Midbrain (tissue), 1 donor: ENCODE measurements at places on chromosomes 2 and 18.
A peak's percentile ranks its signal among the peaks of the same experiment; 100 is the strongest.

DNA sequence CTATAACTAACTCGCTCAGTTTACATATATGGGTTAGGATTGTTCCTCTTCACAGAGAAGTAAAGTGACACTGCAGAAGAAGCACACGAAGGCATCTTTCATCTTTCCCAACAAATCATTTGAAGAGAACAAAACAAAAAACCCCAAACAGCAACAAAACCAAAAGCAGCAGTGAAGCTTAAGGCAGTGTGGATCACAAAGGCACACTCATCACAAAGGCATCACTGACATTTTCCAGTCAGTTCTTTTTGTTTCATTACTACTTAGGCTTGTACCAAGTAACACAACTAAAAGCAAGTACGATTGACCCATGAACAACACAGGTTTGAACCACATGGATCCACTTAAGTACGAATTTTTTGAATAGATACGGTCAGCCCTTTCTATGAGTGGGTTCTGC, 75.7 kb downstream of the RNF152 start:
- no peak for DNase-seq

DNA sequence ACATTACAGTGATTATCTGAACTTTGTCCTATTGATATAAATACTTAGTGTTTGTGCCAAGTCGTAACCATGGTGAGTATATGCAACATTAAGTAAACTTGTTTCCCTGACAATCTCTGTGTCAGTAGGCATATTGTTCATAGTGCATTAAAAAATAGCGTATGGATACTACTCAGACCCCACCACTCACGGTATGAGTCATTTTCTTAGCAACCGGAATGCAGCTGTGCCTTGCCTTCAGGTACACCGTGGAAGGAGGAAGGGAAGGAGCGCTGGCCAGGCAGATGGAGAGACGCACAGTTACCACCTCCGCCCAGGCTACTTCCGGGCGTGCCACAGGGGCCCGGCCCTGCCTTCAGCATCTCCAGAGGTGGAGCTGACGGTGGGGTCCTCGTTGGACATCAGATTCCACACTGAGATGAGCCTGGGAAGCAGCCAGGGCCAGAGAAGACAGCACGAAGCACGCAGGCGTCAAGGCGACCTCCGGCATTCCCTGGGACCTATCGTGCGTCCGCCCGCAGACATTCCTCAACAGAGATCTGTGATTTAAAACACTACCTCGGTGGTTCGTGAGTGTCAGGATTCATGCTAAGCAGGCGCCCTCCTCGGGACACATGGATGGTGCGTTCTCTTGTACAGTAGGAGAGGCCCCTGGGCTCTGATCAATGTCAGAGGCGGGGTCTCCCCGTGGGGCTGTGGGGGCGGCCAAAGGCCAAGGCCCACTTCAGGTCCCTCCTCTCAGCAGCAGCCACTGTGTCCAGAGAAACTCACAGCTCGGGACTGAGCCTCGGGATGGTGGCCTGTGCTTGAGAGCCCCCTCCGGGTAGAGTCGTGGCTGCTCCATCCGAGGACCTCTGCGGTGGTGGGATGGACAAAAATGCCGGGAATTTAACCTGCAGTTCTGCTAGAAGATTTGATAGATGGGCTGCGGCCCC, 82.2 kb upstream of the HDAC4 start:
- DNase-seq: no peak

GRCh38 chr2:138470941-138471340, 30.6 kb upstream of the SPOPL start:
- DNase-seq: peak; percentile 43

DNA sequence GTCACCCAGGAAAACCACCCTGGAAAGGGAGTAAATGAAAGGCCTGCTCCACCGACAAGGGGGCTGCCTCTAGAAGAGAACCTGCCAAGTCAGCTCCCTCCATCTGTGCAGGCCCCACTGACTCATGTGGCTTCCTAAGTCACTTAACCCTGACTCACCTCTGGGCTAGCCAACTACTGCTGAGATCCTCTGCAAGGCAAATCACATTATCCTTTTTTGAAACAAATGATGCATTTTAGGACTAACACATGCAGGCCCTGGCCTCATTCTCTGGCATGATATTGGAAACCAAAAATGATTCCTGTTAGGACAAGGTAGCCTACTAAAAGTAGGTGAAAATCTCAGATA, 474.6 kb downstream of the EPHA4 start:
- no peak for DNase-seq

DNA sequence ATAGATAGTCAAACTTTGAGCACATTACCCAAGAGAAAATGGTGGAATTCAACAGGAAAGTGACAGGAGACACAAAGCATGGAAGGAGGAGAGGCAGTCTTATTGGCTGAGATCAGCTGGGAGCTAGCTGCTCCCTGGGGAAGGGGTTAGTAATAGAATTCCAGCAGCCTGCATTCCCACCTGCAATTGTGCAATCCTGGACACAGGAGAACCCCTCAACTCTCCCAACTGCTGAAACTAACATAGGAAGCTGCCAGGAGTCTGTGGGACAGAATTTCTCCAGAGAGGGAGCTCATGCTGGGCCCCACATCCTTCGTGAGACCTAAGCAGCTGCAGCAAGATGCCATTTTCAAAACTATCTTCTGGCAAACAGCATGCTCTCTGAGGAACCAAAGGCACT, 69.8 kb upstream of the ACVR1C start:
- DNase-seq: no peak

DNA sequence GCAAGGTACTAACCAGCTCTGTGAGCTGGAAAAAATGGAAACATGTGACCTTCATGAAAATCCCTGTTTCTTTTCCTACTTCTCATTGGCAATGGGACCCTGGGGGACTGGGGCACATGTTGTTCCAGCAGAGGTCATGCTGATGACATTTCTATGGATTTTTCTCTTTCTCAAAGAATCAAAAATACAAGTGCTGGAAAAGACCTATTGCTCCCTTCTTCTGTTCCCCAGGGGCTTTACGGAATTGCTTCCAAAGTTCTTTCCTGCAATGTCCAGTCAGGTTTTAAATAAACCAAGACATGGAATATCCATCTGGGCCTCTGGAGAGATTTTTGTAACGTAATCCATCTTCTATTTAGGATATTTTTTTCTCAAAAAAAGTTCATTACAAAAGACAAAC, 1006.1 kb upstream of the CELF4 start:
- no peak for DNase-seq

- no peak for DNase-seq
Measured at GRCh38 chr18:73787316-73787715, 360.3 kb downstream of the FBXO15 start.

DNA sequence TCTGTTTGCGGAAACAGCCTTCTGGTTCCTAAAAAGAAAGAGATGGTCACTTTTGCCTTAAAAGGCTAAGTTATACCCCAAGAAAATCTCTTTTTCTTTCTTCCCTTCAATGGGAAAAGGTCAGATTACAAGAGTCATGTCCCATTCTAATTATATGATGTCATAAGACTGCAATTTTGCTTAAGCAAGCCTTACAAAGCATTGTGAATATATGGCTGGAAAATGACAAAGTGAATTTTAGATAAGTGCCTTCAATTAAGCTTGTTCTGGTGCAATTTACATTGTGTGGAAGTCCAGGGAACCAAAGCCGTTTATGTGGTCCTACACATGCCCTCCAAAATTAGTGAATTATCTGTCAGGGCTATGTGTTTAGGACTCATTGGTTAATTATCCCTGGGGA, 7.6 kb upstream of the BMP10 start:
- DNase-seq: no peak

GRCh38 chr18:47680488-47680887, 250.0 kb downstream of the SMAD2 start:
- no peak for DNase-seq

GRCh38 chr18:26135548-26135947, 1.9 kb downstream of the PSMA8 start:
- DNase-seq: no peak

DNA sequence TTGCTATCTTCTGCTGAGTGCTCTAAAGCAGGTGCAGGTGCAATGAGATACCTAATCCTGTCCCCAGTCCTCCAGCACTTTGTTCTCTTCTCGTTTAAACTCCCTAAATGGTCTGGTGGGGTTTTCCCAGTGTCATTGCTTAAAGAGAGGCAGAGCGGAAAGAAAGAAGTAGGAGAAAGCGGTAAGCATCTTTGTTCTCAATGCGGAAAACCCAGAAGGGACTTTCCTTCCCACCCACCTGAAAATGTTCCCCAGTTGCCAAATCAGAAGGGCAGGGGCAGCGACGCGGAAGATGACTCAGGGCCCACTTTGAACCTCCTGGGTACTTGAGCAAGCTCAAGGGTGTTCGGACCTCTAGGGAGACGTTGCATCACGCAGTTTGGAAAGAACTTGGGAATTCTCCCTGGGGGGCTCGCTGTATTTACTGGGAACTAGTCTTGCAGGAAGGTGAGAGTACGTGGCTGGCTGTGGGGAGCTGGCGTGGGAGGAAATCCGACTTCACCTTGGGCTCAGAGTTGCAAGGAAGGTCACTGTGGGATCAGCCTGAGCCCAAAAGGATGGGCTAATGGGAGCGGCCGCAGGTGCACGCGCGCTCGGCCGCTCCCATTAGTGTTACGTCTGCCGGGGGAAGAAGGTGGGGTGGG, 589 bp upstream of the SGPP2 start:
- no peak for DNase-seq

DNA sequence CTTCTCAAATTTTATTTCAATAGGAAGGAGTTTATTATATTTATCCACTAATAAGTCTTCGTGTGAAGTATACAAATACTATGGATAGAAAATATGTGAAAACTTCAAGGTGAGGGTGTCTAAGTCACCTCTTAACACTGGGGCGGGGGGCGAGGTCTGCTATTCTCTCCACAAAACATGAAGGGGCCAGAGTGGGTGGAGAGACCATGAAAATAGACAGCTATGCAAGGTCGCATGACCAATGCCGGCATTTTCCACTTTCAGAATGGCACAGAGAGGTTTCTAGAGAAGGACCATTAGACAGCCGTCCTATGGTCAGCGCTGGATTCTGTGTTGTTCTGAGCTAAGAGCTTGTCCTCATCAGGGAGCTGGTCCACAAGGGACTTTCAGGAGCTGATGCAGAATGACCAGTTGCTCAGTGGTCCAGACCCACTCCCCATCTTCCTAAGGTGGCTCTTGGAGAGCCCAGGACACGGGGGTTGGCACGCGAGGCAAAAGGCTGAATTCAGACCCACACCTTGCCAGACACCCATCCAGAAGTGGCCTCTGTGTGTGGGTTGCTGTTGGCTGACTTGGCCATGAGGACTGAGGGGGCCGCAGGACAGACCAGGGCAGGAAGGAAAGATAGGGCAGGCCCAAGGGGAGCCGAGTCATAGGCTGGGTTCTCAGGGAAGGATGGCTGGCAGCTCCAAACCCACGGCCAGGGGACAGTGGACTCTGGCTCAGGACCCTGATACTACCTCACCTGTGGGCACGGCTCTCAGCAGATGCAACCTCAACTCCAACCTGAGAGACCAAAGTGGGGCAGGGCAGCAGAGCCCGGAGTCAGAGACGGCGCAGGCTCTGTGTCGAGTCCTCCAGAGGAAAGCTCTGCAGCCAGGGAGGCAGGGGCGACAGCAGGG, 69.8 kb downstream of the NDUFA10 start:
- DNase-seq: no peak

DNA sequence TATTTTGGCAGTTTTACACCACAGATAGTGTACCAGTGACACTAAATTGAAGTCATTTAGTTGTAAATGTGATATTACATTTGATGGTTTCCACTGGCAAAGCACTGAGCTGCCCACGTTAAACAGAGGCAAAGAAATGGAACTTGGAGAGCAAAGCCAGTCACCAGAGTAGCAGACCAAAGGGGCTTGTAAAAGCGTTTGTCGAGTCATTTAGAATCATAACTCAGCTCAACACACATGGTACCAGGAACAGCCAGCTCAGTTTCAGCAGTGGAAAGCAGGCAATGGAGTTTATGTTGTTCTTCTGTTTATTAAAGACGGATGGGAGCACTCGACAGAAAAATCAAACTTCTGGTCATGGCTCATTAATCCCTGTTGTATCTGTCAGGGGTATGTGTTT, 91.2 kb downstream of the POU3F3 start:
- peak; percentile 20 for DNase-seq

DNA sequence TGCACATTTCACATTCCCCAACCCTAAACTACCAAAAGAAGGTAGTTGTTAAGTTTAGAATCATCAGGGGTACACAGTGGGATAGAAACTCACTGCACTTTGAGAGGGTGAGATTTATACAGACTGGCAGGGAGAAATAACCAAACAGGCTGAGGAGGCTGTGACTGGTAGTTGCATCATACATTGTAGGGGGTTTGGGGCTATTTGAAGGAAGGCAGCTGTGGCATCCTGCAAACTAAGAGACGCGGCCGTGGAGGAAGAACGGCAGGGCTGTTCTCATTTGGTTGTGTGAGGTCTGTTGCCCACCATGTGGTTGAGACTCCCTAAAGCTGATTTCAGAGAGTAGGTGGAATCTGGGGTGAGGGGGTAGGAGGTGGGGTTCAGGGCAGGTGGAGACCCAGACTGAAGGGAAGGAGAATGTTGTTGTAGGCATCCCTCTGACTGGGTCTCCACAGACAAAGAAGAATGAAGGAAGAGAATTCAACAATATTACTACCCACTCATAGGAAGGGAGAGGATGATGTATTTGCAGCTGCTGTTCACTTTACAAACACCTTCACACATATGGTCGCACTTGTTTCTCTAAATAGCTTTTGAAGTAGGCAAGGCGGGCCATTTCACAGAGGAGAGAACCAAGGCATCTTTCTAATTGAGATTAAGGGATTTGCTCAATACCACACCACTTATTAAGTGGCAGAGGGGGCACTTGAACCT, 170.9 kb upstream of the SIX2 start:
- no peak for DNase-seq

GRCh38 chr2:124289615-124290014, 264.5 kb downstream of the CNTNAP5 start:
- no peak for DNase-seq

- no peak for DNase-seq
Measured at GRCh38 chr2:119490653-119491195, 33.6 kb downstream of the SCTR start.
